AG04449 (cell line): ENCODE measurements at places on chromosomes 3 and 15.
A peak's percentile ranks its signal among the peaks of the same experiment; 100 is the strongest.

GRCh38 chr3:171741377-171741776 is 68.9 kb downstream of the PLD1 start:
- DNase-seq, result no peak

DNA sequence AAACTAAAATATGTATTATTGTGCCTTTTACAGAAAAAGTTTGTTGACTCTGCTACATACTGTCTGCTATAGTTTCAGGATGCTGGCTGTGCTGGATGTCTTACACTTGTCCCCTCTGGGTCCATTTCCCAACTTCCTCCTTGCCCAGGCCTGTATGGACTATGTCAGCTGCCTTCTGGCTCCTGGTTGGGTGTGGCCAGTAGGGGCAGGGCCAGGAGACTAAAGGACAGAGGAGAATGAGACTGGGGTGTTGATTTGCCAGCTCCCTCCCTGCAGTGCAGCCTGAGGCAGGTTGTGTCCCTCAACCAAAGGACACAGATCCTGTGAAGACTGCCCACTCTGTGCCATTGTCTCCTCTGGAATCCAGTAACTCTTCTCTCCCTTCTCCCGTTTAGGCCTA is 90.6 kb upstream of the UBE2E2 start:
- DNase-seq, result no peak

DNA sequence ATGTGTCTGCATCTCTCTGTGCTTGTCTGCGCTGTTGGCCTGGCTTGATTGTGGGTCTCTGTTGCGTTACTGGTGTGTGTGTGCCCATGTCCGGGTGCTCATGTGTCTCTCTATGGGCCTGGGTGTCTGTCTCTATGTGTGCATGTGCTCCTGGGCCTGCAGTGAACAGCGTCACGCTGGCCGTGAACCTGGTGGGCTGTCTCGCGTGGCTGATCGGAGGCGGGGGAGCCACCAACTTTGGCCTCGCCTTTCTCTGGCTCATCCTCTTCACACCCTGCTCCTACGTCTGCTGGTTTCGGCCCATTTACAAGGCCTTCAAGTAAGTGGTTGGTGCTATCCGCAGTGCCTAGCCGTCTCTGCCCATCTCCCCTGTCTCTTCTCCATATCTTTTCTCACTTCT is 7.0 kb upstream of the PPCDC start:
- no peak for DNase-seq

- no peak for DNase-seq
Observed at GRCh38 chr15:97623091-97623661, 337.3 kb upstream of the ARRDC4 start.

DNA sequence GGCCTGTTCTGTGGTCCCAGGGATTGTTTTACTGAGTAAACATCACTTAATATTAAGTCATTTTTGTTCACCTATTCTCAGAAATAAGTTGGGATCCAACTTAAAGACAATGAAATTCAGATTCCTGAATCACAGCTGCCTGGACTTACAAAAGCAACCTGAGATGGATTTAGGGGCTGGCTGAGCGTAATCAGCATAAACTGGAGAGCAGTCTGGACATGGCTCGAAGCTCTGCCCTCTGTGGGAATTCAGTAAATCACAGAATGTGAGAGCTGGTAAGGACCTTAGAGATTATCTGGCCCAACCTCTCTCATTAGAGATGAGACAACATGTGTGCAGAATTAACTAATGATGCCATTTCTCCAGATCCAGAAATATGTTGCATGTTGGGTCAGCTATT is 23.7 kb downstream of the CCDC80 start:
- DNase-seq, result no peak

DNA sequence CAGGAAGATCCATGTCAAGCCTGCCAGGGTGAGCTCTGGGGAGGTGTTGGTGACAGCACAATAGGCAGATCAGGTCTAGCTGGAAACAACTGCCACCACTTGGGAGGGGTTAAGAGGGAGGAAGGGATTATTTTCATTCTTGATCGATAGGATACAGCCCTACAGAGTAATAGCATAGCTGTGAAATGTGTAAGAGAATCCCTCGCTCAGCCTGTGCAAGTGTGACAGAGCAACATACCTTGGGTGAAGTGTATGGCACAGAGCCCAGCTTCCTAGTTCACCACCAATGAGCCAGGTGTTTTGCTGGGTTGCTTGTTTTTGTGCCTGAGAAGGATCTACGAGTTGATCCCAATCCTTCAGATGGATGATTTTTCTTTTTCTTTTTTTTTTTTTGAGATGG is 9.2 kb upstream of the DCUN1D1 start:
- DNase-seq, result no peak

DNA sequence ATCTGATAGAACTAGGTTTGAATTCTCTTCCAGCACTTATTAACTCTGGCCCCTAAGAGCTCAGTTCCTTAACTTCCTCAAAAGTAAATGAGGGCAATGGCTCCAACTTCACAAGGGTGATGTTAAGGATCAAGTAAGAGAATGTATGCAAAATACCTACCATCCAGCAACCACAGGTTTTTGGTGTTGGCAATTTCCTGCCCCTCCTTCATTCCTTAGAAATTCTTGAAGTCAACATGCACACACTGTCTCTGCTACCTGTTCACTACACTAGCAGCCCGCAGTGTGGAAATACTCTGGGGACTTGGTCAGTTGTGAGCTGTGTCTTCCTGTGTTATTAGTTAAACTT is 5.0 kb downstream of the ZBED2 start:
- no peak for DNase-seq

- no peak for DNase-seq
Observed at GRCh38 chr15:36458411-36458810, 121.0 kb upstream of the CDIN1 start.

DNA sequence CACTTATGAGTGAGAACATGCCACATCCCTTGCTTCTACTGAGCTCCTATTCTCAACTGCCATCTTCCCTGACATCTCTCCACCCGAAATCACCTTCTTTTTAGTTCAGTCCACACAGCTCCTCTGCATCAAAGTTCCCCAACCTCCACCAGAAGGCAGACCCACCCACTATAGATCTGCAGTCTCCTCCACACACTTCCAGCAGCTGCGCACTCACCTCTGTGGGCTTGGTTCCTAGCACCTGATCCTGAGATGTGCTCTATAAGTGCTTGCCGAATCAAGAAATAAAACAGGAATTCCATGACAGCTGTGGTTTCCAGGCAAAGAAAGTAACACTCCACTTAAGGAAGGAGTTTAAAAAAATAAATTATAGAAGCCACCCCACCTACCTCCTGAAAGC is 85.4 kb downstream of the TRANK1 start:
- no peak for DNase-seq

DNA sequence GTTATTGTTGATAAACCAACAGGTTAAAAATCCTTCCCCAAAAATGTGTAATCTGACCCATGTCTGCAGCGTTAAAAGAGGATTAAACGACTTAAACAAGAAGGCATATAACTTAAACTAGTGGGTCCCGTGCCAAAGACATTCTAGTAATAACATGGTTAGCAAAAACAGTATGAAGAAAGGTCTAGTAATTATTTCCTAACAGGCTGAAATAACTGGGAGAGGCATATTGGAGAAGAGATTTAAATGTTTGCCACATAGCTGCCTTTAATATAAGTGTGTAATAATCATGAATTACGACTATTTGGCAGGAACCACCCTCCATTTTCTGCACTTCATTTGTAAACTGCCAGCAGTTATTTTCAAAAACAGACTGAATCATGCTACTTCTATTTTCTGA is 67.7 kb upstream of the CSPG5 start:
- DNase-seq, result peak; percentile 33

DNA sequence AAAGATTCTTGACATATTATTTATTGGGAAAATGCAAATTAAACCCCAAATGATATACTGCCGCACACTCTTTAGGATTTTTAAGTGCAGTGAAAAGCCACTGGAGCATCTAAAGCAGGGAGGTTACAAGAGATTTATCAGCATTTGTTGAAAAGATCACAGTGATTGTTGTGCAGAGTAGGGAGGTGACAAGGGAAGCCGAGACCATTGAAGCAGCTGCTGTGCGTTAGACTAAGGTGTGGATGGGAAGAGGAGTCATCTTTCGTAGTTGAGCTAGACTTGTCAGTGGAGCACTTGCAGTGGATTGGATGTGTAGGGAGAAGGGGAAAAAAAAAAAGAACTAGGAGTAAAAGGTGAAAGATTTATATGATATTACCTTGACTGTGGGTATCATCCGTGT is 854.6 kb downstream of the NTRK3 start:
- no peak for DNase-seq

GRCh38 chr3:141052201-141053069 is 1.3 kb downstream of the SPSB4 start:
- no peak for DNase-seq

DNA sequence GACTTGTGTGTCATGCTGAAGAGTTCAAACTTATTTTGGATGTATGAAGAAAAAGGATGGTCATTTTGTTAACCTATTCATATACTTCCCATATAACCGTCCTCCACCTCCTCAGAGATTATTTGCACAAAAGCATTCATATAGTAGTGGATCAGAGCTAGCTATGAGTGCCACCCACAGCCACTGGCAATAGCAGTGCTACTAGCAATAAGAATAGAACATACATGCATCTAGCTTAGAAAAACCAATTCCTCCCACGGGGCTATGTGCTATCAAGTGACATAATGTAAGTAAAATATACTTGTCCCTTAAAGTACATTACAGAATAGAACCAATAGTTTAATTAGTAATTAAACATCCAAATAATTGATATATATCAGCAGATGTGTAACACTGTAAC is 10.3 kb upstream of the ZBED2 start:
- DNase-seq, result no peak

- no peak for DNase-seq
Observed at GRCh38 chr15:62257996-62258521, 93.0 kb upstream of the C2CD4B start.

DNA sequence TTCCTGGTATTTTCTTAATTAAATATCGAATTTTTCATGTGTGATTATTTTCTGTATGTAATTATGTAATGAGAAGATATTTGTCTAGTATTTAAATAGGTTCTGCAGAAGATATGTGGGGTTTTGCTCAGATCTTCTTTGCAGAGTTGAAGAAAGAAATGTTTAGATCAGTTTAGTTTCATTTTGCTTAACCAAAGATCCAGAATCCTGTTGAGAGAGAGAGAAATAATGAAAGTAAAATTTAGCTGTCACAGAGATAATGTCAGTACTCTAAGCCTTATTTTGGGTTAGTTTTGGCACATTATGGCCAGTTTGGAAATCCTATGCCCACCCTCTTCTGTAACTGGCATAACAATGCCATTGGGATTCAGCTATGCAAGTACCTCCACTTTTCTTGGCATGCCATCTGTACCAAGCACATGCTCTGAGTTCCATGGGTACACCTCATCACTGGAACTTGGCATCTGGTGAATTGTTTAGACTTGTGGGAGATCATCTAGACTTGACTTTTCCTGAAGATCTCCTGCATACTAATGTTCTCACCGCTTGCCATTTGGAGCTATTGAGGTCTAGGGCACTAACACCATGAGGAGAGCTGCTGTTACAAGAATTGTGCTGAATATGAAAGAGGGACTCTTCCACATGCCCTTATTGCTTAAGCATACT is 30.9 kb downstream of the PLSCR1 start:
- DNase-seq, result no peak

DNA sequence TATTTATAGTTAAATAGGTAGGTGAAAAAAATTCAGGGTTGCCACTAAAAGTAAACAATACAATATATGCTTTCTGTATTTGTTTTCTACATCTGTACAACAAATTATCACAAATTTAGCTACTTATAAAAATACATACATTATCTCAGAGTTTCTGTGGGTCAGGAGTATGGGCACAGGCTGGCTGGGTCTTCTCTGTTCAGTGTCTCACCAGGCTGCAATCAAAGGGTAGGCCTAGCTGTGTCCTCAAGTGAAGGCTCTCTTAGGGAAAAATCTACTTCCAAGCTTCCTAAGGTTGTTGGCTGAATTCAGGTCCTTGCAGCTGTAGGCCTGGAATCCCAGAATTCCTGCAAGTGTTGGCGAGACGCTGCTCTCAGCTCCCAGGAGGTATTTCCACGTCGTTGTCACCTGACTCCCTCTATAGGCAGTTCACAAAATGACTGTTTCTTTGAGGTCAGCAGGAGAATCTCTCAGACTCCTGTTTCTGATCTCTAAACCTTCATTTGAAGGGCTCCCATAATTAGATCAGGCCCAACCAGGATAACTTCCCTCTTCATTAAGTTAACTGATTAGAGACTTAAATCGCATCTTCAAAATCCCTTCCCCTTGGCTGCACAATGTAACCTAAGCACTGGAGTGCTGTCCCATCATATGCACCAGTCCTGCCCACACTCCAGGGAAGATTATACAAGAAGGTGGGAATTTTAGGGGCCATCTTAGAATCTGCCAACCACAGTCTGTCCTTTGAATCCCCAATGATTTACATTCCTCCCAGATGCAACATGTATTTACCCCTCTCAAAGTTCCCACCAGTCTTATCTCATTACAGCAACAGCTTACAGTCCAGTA is 296.6 kb downstream of the SUCLG2 start:
- DNase-seq, result no peak

DNA sequence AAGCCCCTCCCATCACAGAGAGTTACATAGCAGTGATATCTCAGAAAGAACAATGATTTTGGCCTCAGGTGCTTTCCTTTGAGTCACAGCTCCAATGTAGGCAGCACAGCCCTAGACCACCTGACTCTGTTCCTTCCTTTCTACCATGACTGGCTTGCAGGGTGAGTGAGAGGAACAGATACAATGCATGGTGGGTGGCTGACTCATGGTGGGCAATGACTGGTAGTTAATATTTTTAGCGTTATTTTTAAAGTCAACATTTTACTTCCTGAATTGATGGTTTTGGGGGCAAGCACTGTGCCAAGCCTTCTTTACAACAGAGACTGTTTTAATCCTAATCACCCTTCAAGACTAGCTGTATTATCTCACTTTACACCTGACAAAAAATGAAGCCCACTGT is 32.8 kb upstream of the ST3GAL6 start:
- DNase-seq, result no peak

GRCh38 chr3:85935171-85935570 is 976.4 kb downstream of the CADM2 start:
- no peak for DNase-seq

DNA sequence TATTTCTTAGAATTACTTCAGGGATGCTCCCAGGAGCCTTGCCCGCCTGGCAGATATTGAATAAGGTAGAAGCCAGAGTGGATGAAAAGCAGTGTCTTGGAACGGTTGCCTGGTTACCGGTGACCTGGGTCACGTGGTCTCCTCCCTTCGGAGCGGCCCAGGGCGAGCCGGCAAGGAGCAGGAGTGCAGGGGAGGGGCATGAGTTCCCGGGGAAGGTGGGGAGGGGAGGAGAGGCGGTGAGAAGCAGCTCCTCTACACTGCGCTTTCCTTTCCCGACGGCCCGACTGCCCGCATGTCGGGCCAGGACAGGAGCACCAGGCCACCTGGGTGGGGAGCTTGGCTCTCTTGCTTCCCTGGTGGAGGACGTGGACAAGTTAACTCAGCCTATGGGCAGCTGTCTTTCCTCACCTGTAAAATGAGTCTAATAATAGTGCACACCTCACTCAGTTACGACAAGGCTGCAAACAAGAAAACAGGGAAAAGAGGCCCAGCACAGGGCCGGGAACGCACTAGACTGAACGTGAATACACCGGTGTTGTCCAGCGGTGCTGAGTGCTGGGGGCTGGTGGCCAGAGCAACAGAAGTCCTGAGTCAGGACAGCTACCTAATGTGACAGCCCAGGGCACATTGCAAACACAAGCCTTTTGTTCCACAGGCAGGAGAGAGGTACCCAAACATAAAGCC is 198.3 kb downstream of the ADAMTS9 start:
- DNase-seq, result no peak

GRCh38 chr3:31053299-31053698 is 158.8 kb upstream of the GADL1 start:
- no peak for DNase-seq
